MG63 (cell line): ENCODE measurements at places on chromosomes 1 and 21.

GRCh38 chr1:111911776-111912515, 77.5 kb downstream of the KCND3 start:
- no peak for DNase-seq

GRCh38 chr1:152159144-152159543, at the start of gene RPTN:
TSS of gene RPTN (minus strand) at chr1:152159228. CDS start at chr1:152157889, 1,339 bp downstream.
- no peak for DNase-seq

DNA sequence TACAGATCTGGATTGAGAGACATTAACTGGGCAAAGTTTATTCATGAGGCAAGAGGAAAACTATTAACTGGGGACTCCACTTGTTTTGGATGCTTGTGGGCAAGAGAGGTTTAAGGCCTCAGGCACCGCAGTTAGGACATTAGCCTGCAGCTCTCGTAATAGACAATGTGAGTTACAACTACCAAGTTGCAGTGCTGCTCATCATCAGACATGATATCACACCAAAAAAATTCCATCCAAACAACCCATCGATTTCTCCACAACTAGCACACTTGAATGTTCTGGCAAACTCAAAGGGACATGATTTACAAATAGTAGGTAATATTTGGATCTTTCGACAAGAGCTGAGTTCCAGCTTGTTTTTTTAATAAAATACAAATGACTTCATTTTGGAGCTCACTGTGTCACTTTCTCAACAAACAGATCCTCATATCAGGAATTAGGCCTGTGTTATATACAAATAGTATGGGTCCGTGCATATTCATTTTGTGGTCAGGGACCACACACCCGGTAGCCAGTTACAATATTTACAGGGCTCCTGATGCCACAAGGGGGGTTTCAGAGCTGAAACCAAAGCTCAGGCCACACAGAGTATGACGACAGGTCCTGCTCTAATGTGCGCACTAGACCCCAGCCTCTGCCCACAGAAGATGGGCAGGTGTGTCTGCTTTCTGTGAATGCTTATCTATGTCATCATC, 128.0 kb downstream of the TGFBR3 start:
- DNase-seq: no peak

DNA sequence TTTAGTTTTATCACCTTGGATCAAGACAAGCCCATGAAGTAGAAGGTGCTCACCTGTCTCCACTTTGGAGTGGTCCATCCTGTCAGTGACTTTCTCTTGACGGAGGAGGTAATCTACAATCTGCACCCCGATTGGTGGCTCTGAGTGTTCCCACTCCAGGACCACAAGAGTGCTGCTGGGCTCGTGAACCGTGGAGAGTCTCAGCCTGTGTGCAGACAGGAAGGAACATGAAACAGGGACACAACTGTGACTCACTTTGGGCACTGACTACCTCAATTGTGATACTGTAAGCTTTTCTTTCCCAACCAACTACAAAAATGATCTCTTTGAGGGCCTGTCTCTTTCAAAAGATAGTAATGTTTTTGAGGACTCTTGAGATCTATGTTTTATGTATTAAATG, 280.2 kb downstream of the ASTN1 start:
- no peak for DNase-seq

- DNase-seq: no peak
Observed at GRCh38 chr1:223803211-223803610, 42.5 kb downstream of the TP53BP2 start.

DNA sequence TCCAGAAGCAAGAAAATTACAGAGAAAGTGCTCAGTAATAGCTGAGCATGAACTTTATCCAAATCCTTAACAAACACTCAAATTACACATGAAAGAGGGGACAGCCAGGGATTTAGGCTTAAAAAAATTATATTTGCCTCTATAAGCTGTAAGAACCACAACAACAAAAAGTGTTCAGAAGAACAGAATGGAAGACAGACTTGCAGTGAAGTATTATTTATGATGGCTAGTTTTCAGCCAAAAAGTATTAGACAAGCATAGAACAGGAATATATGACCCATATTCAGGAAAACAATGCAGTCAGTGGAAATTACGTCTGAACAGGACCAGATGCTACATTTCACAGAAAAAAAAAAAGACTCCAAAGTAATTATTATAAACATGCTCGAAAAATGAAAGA, 1246.3 kb downstream of the NCAM2 start:
- DNase-seq: no peak

DNA sequence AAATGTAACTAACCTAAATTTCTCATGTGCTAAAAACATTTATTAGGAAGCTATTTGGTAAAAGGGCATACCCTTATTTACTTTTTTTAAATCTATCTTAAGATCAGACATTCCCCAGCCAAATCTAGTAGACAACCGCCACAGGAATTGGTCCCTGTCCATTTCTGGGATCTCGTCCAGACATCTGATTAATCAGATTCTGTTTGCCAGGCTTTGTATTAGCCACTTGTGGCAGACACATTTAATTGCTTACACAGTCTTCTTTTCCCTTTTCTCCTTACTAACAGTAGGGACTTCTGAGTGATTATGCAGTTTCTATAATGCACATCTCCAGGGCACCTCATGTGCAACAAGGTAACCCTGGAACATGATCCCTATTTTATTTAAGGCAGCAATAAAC, 449.0 kb upstream of the RGS18 start:
- DNase-seq: peak; percentile 23

DNA sequence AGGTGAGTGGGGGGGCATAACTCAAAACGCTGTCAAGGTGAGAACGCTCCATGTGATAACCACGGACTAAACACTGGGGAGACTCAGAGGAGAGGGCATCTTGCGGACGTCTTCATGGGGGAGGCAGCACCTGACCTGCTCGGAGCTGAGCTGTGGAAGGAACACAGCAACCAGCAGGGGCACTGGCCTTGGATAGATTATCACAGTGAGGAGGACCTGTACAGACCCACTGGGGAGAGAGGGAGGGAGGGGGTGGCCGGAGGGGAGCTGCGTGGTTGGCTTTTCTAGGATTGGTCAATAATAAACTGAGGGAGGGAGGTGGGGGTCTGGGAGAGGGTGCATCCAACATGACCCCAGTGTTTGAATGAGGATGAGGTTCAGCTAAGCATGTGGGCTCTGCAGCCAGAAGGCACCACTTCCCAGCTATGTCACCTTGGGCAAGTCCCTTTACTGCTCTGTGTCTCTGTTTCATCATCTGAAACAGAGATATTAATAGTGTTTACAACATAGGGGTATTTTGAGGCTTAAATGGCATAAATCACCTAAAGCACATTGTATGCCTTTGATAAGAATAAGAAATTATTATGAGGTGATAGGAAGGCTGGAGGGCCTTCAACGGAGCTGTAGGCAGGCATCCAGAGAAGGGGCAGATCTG, 123.3 kb downstream of the GRIK3 start:
- no peak for DNase-seq

DNA sequence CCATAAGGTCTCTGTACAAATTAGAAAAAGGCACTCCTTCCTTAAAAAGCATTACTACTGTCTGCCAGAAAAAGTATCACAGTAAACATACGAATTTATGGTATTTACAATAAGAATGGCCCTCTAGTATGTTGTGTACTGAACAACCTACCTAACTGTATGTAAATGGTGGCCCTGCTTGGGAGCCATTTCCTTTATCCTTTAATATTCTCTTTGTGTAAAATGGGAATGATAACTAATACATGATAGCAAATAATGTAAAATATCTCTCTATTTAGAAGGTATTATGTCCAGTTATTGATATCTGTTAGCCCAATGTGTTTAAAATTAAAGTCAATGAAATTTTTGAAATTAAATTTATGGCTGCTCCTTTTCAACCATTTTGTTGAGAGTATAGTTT, 5.2 kb downstream of the DR1 start:
- no peak for DNase-seq

DNA sequence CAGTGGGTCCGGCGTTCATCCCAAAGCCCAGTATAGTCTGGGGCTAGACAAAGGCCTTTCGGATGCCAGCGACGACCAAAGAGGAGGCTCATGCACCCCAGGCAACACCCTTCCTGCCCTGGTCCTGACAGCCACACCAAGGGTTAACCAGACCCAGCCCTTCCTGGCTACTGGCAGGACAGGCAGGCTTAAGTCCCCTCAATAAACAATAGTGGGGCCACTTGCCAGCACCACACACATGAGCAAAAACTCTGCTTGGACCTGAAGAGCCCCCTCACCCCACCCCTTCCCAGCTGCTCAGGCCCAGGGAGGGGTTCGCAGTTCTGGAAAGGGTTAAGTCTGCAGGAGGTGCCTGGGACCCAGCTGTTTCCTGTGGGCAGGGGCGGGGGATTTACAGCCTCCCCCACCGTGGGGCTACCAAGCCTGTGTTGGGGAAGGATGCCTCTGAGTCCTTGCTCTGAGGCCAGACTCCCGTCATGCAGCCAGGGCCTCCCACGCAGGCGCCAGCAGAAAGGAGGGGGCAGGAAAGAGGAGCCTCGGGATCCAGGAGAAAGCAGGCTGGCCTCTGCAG, 18.2 kb downstream of the PHLDA3 start:
- DNase-seq: peak; percentile 96

DNA sequence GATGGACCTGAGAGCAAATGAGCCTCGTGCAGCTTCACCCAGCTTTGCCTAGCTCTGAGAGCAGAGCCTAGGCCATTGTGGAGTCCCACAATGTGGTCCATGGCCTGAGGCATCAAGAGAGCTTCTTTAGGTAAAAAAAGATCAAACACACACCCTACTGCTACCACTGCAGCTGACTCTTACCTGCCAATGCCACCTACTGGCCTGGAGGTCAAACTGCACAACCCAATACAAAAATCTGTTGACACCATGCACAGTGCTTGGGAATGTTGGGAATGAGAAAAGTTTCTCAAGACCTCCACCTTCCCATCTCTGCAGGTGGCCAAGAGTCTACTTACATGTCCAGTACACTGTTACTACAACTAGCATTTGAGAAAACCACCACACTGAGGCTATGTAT, 60.6 kb downstream of the UCHL5 start:
- DNase-seq: no peak

GRCh38 chr21:38858026-38858811, 52.5 kb downstream of the ETS2 start:
- no peak for DNase-seq

- DNase-seq: no peak
Observed at GRCh38 chr1:24147816-24148215, 4.9 kb upstream of the IL22RA1 start.

DNA sequence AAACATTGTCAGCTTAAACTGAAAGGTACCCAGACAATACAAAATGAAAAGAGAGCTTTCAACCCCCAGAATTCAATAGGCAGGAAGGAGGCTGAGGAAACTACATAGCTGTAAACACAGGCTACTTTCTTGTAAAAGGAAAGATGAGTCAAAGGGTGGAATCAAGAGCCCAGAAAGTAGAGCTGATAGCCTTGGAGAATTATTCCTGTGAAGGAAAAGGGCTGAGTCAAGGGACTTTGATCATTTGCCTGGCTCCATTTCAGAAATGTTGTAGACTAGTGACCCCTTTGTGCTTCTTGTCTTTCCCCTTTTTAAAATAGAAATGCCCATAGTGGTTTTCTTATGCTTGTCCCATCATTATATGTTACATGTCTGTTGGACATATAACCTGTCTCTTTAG, 597.6 kb downstream of the ADGRL2 start:
- DNase-seq: peak; percentile 4

DNA sequence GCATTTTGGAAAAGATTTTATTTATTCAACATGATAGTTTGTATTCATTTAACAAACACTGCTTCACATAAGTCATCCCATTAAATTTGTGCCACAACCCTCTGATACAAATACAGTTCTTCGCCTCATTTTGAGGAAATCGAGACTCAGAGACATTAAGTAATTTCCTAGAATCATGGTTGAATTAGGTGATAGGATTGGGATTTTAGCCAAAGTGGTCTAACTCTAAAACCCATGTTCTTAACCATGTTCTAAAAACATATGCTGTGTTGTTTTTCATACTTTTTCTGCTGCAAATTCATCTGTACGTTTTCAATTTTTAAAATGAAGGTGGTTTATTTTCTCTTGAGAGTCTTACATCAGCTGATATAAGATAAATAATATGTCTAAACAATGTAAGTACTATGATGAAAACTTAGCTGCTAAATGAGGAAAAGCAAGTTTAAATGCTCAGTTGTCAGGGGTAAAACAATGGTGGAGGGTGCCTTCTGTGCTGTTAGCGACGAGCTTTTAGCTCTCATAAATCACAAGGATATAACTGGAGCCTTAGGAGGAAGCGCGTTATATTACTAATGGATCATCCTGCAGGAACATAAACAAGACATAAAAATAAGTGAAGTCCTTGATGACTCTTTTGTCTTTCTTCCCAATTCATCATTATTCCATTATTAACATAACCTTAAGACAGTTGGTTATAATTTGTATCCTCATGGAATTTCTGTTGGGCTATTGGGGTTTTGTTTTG, 97.7 kb downstream of the CACHD1 start:
- no peak for DNase-seq
